Midbrain (tissue), 1 donor: ENCODE measurements at places on chromosomes 4 and X.

DNA sequence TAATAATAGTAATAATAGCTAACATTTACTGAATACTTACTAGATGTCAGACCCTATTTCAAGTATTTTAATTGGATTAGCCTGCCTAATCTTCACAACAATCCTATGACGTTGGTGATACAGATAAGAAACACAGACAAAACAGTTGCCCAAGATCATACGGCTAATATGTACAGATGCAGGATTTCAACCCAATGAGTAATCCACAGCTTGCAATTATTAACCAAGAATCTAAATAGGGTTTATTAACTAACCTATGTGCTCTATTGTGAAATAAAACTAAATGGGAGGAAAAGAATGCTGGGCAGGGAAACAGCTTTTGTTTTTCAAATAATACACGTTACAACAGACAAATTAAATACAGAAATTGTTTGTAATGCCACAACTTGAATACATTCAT is 23.4 kb downstream of the FBXO8 start:
- DNase-seq = no peak

DNA sequence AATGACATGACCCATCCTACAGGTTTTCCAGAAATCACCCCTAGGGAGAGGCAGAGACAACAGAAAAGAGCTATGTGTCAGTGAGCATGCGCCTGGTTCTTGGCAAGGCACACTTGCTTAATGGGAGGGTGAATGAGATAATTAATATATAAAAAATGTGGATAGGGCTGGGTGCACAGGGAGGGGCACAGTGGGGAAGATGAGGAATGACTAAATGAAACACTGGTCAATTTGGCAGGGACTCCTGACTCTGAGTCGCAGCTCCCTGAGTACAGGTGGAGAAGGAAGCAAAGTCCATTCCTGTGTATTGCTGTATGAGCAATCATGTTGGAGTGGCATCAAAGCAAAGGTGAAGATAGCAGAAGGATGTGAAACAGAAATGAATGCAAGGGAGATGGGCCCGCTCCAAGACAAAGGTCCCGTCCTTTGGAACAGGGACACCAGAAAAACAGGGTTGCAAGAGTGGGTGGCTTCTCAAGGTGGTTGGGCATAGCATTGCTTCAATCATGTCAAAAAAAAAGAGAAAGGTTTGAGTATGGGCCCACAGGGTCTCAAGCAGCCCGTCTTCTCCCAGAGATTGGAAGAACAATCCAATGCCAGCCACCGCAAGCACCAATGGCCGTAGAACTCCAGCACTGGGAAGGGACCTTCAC is 278.4 kb upstream of the AGTR2 start:
- DNase-seq = peak; percentile 54

GRCh38 chr4:7434766-7435150 is at the start of gene PSAPL1:
TSS of gene PSAPL1 (minus strand) at chr4:7434930. CDS start at chr4:7434879, 51 bp downstream.
- DNase-seq = no peak

- DNase-seq = no peak
Measured at GRCh38 chrX:45385757-45386156, 185.1 kb upstream of the DIPK2B start.

DNA sequence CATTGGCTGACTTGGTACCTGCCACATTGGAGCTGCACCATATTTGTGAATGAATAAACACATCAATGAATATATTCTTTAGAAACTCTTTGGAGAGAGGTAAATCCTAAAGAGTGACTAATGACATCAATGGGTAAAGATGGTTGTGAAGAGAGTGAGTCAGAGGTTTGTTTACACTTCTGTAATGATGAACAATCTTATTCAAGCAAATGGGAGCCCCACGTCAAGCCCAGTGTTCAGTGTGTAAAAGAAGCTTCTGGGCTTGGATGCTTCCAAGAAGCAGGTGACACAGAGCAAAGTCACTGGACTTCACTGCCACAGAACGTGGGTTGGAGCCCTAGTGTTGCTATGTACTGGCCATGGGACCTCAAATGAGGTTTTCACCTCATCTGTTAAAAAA is 319.0 kb downstream of the STK32B start:
- DNase-seq = no peak
